ENCODE measurements at places on chromosomes 13 and 19.

- DNase-seq: no peak
Observed at GRCh38 chr13:49370371-49370770, 73.5 kb downstream of the CAB39L start.

DNA sequence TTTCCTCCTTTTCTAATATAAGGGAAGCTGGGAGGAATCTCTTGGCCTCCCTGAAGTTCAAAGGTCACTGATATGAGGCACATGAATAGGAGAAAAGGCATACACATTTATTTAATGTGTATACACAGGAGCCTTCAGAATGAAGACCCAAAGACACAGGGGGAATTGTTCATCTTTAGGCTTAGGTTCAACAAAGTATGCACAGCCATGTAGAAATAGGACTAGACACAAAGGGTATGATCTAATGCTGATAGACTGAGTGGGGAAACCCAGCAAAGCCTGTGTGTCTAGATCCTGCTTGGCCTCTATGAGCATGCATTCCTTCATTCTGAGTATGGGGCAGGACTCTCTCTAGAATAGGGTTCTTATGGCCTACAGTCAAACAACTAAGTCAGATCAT, 177.1 kb upstream of the RFC3 start:
- DNase-seq: no peak

- DNase-seq: no peak
Observed at GRCh38 chr13:66623129-66623820, 606.9 kb downstream of the PCDH9 start.

GRCh38 chr13:109101550-109102144, 472.2 kb downstream of the MYO16 start:
- DNase-seq: no peak

GRCh38 chr13:24985107-24985506, 110.8 kb upstream of the PABPC3 start:
- DNase-seq: no peak

GRCh38 chr13:111082240-111082639, 32.9 kb upstream of the ARHGEF7 start:
- DNase-seq: no peak

- no peak for DNase-seq
Observed at GRCh38 chr13:46817095-46817494, 20.1 kb upstream of the ESD start.

DNA sequence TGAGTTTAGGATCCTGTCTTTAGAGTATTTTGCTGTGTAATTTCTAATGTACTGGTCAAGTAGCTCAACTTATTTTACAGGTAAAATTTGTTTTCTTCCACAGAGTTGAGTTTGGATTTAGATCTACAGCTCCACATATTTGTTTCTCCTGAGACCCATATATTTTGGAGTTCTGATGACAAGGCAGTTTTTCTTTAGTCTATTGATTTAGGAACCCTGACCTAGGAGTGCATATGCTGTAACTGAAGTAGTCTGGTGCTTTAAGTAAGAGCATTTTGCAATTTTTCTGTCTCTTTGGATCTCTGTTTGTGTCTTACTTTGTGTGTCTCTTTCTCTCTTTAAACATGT, 19.5 kb upstream of the SPRY2 start:
- no peak for DNase-seq

GRCh38 chr19:50300814-50301606, 28.2 kb downstream of the KCNC3 start:
- DNase-seq: no peak

- DNase-seq: no peak
Observed at GRCh38 chr13:60210510-60211330, 47.0 kb upstream of the DIAPH3 start.

- DNase-seq: no peak
Observed at GRCh38 chr13:99540530-99540929, 39.3 kb downstream of the TM9SF2 start.

- DNase-seq: no peak
Observed at GRCh38 chr13:97648171-97648880, 214.4 kb downstream of the RAP2A start.

DNA sequence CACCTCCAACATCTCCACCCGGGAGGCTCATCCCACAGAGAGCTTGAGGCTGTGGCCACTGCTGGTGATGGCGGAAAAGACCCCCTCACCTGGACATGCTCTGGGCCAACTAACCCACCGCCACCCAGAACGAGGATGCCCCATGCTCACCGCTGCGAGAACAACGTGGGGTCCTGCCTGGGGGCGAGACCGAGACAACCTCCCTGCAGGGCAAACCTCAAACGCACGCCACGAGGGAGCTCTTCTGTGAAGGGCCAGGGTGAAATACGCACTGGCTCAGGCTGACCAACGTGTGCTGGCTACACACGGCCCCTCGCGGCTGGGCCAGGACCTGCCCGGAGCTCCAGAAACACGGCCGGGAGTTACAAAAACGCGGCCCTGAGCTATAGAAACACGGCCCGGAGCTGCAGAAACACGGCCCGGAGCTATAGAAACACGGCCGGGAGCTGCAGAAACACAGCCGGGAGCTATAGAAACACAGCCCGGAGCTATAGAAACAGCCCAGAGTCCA, 19.0 kb upstream of the PLPP2 start:
- no peak for DNase-seq

- DNase-seq: no peak
Observed at GRCh38 chr13:24087605-24088225, 72.8 kb upstream of the SPATA13 start.

- no peak for DNase-seq
Observed at GRCh38 chr19:42512743-42513304, 15.5 kb downstream of the CEACAM1 start.

DNA sequence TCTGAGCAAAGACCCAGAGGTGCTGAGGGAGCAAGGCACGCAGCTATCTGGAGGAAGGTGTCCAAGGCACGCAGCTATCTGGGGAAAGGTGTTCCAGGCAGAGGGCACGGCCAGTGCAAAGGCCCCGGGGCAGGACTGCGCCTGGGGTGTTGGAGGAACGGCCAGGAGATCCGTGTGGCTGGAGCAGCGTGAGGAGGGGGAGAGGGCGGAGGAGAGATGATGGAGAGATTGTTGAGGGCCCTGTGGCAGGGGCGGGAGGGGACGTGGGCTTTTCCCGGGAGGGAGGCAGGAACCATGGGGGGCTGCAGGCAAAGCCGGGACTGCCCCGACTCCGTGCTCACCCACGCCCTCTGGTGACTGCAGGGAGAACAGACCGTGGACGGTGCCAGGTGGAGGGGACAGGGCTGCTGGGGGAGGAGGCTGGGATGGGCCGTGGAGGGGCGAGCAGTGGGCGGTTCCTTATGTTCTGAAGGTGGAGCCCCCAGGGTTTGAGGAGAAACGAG, 13.3 kb upstream of the MISP start:
- DNase-seq: no peak

DNA sequence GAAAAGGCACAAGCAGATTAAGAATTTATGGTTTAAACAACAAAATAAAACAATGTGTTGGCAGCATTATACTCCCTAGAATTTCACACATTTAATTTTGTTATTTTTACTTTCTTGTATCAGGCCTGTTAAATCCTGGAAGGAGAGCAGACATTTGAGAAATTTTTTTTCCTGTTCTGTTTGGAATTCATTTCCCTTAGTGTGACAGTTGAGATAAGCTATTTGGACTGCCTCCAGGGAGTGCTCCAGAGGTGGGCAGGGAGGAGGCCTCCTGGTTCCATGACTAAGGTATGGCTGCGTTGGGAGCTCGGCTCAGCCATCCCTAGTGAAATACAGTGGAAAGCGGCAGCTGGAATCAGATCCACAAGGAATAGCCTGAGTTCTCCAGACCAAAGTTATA, 185.7 kb downstream of the KCNRG start:
- DNase-seq: no peak

GRCh38 chr13:59635589-59635988, 528.1 kb downstream of the DIAPH3 start:
- DNase-seq: no peak

DNA sequence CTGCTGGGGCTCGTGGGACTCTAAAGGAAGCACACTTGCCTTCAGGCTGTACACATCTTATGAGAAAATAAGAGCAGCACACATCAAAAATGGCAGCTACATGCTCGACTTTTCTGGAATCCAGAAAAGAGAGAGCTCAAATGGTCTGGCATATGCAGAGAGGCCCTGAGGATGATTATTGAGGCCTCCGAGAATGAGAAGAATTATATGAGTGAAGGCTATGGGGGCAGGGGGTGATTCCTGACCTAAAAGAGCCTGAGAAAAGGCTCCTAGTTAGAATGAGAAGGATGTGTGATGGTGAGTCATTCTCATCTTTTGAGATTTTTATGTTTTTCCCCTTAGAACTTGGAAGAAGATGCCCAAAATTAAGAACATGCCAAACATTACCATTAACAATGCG, 97.1 kb downstream of the HSPH1 start:
- no peak for DNase-seq

DNA sequence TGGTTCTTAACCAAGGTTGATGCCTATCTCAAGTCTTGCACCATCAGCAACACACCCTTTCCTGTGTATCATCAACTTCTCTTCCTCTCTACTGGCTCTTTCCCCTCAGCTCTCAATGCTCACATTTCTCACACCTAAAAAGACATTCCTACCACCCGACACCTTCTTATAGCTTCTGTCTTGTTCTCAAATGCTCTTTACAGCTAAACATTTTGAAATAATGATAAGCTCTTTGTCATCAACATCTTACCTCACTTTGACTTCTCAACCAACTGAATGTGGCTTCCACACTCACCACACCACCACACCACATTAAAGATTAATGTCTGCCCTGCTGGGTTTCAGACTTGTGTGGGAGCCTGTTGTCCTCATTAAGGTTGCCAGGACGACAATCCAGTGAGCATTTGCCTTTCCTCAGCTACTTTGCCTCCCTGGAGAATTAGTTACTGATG, 67.8 kb downstream of the RXFP2 start:
- DNase-seq: no peak

All from cortex of kidney (tissue), 1 donor.